Activated T-cell treated with anti-CD3 and anti-CD28 coated beads, Interleukin-2, amount 50 U/mL, for 72 hours (primary cell): ENCODE measurements at places on chromosomes 7 and 10. TPM values are rescaled to one million over a fixed set of nuclear protein-coding genes. Genes with fewer than 3 reads are reported as not detected.

AGAP6 gene
- 18.4 TPM for total RNA-seq

DNA sequence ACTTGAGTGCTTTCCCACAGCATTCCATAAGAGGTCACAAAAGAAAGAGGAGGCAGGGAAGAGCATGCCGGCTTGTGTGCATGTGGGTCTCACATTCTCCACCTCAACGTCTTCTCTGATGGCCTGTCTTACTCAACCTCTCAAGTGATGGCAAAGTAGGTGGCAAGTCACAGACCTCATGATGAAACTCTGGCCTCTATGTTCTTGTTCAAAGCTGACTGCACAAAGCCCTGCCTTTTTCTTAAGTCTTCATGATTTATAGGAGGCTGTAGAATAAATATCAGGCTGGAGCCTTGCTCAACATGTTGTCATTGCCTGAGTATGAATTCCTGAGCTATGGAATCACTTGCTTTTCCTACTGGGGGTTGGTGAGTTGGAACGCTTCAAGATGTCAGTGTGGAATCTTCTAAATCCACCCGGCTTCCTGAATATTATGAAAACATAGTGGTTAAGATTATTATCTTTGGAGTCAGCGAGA is 213.6 kb upstream of the INHBA start:
- DNase-seq: no peak
- H3K4me3 ChIP-seq: no peak overlapping the region
- H3K27me3 ChIP-seq: peaks cover 39% of the 10 kb centered on the region
- no peaks in the 10 kb centered on the region for H3K36me3 ChIP-seq

DNA sequence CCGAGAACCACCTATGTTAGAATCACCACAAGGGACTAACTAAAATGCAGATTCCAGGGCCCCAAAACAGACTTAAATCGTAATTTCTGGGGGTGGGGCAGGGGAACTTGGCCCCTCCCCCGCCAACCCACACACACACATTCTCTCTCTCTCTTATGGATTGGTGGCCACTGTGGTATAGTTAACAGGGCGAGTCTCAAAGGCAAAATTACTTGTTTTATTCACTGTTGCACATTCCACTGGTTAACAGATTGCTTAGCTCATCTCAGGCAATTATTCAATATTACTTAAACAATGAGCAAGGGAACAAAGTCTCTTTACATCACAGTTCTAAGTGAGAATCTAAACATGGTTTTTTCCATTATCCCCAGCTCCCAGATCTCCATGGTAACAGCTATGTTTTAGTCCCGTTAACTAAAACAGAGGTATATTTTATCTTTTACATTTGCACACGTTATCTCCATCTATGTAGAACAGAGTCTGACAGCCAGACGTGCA is 38.5 kb downstream of the IGF2BP3 start:
- H3K4me3 ChIP-seq: no peak overlapping the region
- H3K4me1 ChIP-seq: peaks cover 11% of the 10 kb centered on the region
- no peaks in the 10 kb centered on the region for H3K36me3 ChIP-seq
- no peak for DNase-seq

DNA sequence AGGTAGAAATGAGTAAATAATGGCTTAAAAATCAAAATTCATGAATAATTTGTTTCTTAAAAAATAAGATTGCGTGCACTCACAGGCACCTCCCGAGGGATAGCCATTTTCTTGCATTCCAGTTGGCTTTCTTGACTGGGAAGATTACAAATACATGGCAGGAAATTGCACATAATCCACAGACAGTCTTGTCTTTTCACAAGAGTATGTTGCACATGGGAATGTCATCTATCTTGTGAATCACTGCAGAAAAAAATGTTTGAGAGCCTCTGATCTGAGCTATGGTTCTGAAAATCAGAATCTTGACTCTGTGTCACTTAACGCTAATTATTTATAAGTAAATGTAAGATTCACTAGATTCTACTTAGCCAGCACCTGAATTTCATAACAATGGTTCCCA is 74.1 kb upstream of the PRKG1 start:
- H3K4me1 ChIP-seq: no peaks in the 10 kb centered on the region
- no peak for DNase-seq
- no peak overlapping the region for H3K4me3 ChIP-seq

DNA sequence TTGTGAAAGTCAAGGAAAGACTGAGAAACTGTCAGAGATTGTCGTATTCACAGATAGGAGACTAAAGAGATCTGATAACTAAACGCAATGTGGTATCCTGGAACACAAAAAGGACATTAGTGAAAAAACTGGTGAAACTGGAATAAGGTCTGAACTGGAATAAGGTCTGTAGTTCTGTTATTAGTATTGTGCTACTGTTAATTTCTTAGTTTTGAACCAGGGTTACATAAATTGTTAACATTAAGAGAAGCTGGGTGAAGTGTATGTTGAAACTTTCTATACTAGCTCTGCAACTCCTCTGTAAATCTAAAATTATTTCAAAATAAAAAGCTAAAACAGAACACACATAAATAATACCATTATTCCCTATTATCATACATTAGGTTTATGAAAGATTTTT is 3.4 kb upstream of the NT5C2 start:
- H3K27me3 ChIP-seq: peaks cover 10% of the 10 kb centered on the region
- no peak overlapping the region for H3K4me3 ChIP-seq
- H3K4me1 ChIP-seq: peaks cover 34% of the 10 kb centered on the region
- no peak for DNase-seq
- H3K36me3 ChIP-seq: peaks cover 4% of the 10 kb centered on the region
- peak overlapping the region; percentile 36 for H3K27ac ChIP-seq

DNA sequence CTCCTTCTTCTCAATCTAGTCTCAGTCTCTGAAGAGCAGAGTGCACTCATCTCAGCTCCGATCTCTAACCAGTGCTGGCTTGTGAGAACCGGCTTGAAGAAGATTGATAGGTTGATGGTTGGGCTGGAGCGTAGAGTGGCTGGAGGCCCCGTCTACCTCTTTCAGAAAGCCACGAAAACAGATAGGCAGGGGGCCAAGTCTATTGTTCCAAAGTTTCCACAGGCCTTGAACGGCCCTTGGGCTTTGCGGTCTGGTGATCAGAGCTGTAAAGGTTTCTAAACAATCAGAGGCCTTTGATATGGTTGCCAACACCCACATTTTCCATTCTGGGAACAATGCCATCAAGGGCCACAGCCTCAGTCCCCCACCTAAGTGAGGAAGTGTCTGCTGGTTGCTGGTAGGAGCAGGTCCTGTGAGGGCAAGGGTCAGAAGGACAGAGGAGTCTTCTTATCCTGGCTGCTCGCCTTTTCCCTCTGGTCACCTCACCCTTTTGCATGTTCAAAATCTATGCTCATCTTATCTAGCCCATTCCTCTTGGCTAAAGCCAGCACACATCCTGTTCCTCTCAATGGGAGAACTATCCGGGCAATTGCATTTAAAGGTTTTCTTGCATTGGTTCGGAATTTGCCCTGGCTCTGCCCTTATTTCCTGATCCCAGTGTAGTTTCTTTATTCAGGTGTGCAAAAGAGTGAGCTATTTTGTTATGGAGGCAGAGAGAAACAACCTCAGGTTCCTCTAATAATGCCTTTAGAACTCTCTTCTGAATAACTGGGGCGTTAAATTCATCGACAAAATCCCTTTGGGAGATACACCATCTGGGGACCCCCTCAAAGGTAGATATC is 70.3 kb upstream of the KMT2E start:
- peak; percentile 88 for DNase-seq
- H3K36me3 ChIP-seq: peaks cover 21% of the 10 kb centered on the region
- H3K4me1 ChIP-seq: peaks cover 73% of the 10 kb centered on the region
- peak overlapping the region; percentile 96 for H3K4me3 ChIP-seq
- no peaks in the 10 kb centered on the region for H3K27me3 ChIP-seq
- peak overlapping the region; percentile 100 for H3K27ac ChIP-seq

- peaks cover 16% of the 10 kb centered on the region for H3K27me3 ChIP-seq
- peaks cover 14% of the 10 kb centered on the region for H3K4me1 ChIP-seq
- no peak overlapping the region for H3K27ac ChIP-seq
- DNase-seq: peak; percentile 82
These were observed 16.1 kb upstream of the IMPDH1 start for GRCh38 chr7:128425850-128426249.

LRRC72 gene
- not detected for total RNA-seq

TMEM196 gene
- total RNA-seq: not detected

DNA sequence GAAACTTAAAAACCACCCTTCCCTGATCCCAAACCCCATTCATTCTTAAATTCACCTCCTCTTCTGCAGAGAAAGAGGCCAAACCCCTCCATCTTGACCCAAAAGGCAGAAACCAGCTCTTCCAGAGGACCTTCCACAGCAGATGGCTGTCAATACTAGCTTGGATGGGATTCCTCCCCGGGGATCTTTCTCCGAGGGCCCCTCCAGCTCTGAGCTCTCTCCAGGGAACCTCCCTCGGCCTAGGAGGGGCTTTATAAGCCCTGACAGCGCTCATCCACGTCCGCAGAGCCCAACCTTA is 5.4 kb downstream of the TNRC18 start:
- H3K36me3 ChIP-seq: no peaks in the 10 kb centered on the region
- H3K4me3 ChIP-seq: peak overlapping the region; percentile 34
- DNase-seq: no peak
- H3K4me1 ChIP-seq: peaks cover 14% of the 10 kb centered on the region
- no peak overlapping the region for H3K27ac ChIP-seq
- H3K27me3 ChIP-seq: peaks cover 41% of the 10 kb centered on the region

- no peak for DNase-seq
- H3K4me1 ChIP-seq: no peaks in the 10 kb centered on the region
- H3K27me3 ChIP-seq: no peaks in the 10 kb centered on the region
These were observed 37.0 kb downstream of the CHCHD3 start for GRCh38 chr7:133044722-133045473.
